ENCODE measurements at places on chromosomes 4 and X. TPM values are rescaled to one million over a fixed set of nuclear protein-coding genes. Genes with fewer than 3 reads are reported as not detected.

DNA sequence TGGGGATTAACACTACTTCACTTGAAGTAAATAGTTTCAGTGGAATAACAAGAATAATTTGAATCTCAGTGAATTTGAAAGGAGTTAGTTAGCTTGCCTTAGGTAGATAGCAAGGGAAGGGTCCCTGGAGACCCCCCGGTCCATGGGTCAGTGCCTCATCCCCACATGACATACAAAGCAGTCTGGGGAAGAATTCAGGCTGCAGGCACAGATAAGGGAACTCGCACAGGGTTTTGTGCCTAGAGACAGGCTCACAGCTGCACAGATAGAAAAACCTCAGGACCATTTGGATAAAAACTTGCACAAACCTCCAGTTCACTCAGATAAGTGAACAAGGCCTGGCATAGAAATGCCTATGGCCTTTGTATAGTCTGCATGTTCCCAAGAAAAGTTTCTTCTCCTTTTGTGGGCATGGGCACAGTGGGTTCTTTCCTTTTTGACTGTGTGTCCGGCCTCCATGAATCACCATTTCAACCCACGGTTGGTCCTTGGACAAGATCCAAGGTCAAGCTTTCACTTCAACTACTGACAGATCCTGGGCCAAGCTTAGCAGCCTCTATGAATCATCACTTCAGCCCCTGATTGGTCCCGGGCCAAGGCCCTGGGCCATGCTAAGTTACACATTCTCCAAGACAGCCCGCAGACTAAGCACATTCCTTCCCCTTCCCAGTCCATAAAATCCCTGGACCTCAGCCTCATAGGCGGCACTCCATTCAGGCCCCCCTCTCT is 108.3 kb upstream of the KLHL4 start:
- H3K4me1 ChIP-seq = peaks cover 11% of the 10 kb centered on the region
- no peak for DNase-seq
- no peaks in the 10 kb centered on the region for H3K36me3 ChIP-seq
- H3K27me3 ChIP-seq = no peaks in the 10 kb centered on the region
- peak overlapping the region; percentile 77 for H3K27ac ChIP-seq
- no peak overlapping the region for H3K4me3 ChIP-seq

CLGN gene
- total RNA-seq = 2.1 TPM

GRCh38 chr4:70801265-70801809 is 38.4 kb downstream of the GRSF1 start:
- peaks cover 22% of the 10 kb centered on the region for H3K36me3 ChIP-seq
- no peaks in the 10 kb centered on the region for H3K4me1 ChIP-seq
- H3K27me3 ChIP-seq = no peaks in the 10 kb centered on the region
- no peak for DNase-seq
- no peak overlapping the region for H3K27ac ChIP-seq
- H3K4me3 ChIP-seq = no peak overlapping the region

DNA sequence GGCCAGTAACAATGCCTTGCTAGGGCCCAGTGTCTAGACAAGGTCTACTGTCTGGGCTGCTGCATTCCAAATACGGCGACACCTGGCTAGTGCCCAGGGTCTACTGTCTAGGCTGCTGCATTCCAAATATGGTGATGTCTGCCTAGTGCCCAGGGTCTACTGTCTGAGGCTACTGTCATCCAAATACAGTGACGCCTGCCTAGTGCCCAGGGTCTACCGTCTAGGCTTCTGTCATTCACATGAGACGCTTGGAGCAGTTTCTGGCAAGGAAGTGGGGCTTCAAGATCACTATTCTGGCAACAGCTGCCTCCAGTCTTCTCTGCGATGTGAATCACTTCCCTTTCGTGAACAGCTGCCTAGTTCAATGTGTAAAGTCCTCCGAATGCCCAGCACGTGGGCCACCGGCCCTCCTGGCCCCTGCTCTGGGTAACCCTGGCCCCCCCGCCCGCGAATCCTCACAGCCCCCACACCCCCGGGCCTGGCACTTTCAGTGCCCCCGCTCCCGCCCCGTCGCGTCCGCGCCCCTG is 12.7 kb downstream of the ACOX3 start:
- H3K27me3 ChIP-seq = no peaks in the 10 kb centered on the region

DNA sequence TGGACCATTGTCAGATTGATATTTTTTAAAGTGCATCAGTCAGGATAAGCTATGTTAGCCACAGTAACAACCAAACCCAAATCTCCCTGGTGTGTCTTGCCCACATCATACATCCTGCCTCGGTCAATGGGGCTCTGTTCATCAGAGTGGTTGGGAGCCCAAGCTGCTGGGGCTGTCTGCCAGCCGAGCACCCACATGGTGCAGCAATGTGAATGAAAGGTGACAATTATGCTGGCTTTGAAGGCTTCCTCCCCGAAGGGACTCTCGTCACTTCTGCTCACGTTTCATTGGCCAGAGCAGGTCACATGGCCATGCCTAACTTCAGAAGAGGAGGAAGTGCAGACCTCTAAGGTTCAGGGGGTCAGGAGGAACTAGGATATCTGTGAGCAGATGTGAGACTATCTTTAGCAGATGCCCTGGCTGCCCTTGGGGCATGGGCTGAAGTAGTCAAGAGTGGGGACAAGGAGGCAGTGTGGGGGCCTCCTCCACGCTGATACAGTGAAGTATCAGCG is 1.3 kb upstream of the JAKMIP1 start:
- H3K4me3 ChIP-seq = no peak overlapping the region
- H3K4me1 ChIP-seq = peaks cover 28% of the 10 kb centered on the region
- DNase-seq = no peak
- peaks cover 51% of the 10 kb centered on the region for H3K27me3 ChIP-seq
- H3K36me3 ChIP-seq = no peaks in the 10 kb centered on the region

DNA sequence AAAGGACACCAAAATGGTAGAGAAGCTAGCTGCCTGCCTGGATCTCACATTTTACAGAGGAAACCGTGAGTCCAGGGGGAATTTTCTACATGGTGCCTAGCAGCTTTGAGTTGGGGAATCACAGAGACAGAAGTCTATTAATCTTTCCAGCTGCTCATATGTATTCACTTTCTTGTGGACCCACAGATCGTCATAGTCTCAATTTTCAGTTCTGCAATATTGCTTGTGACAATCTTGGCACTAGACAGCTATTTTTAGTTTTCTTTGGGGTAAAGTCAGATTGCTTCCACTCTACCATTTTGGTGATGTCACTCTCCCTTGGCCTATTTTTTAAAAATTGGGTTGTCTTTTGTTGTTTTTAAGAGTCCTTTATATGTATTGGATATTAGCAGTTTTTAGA is 233.4 kb upstream of the STK26 start:
- no peaks in the 10 kb centered on the region for H3K27me3 ChIP-seq
- H3K36me3 ChIP-seq = no peaks in the 10 kb centered on the region
- H3K4me3 ChIP-seq = no peak overlapping the region
- DNase-seq = no peak

DNA sequence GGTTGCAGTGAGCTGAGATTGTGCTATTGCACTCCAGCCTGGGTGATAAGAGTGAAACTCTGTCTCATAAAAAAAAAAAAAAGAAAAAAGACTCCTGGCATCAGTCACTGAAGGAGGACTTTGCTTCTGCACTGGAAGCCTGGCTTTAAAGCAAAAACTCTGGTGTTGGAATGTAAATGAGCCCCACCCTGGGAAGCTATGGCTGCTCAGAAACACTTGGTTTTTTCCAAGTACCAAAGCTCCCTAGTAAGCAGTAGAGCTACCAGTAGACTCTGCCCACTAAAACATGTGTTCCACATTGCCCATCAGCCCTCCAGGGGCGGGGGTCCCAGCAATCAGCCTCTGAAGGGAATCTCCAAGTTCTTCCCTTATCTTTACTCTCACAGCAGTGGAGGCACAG is 154.4 kb downstream of the SHROOM3 start:
- peak overlapping the region; percentile 78 for H3K27ac ChIP-seq
- no peak for DNase-seq

- H3K36me3 ChIP-seq = no peaks in the 10 kb centered on the region
- H3K27me3 ChIP-seq = no peaks in the 10 kb centered on the region
- H3K4me3 ChIP-seq = no peak overlapping the region
Observed at GRCh38 chrX:3160756-3161155, 119.5 kb downstream of the ARSF start.

DNA sequence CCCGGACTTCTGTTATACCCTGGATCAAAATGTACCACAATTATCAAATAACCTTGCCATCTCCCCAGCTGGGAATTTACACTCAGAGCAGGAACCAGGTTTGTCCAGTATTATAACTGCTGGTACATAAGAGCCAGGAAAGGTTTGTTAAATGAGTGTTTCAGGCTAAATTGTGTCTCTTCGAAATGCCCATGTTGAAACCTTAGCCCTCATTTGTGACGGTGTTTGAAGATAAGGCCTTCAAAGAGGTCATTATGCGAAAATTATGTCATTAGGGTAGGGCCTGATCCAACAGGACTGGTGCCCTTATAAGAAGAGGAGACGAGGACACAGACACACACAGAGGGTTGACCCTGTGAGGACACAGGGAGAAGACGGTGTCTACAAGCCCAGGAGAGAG is 73.5 kb upstream of the DHRSX start:
- no peak overlapping the region for H3K27ac ChIP-seq
- no peak overlapping the region for H3K4me3 ChIP-seq
- DNase-seq = no peak
- H3K36me3 ChIP-seq = no peaks in the 10 kb centered on the region

DNA sequence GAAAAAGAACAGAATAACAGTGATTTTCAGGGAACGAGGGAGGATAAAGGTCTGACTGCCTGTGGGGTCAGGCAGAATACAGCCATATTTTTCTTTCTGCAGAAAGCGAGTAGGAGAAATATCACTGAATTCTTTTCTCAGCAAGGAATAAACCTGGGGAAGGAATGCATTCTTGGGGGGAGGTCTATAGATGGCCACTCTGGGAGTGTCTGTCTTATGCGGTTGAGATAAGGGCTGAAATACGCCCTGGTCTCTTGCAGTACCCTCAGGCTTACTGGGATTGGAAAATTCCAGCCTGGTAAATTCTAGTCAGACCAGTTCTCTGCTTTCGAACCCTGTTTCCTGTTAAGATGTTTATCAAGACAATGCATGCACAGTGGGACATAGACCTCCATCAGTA is 26.3 kb downstream of the CNGA1 start:
- H3K4me3 ChIP-seq = no peak overlapping the region
- no peak for DNase-seq
- H3K27ac ChIP-seq = no peak overlapping the region
- no peaks in the 10 kb centered on the region for H3K36me3 ChIP-seq
- no peaks in the 10 kb centered on the region for H3K4me1 ChIP-seq
- H3K27me3 ChIP-seq = no peaks in the 10 kb centered on the region

- no peaks in the 10 kb centered on the region for H3K4me1 ChIP-seq
- DNase-seq = no peak
- H3K4me3 ChIP-seq = no peak overlapping the region
- no peaks in the 10 kb centered on the region for H3K27me3 ChIP-seq
Observed at GRCh38 chr4:153161226-153161963, 42.8 kb upstream of the TRIM2 start.

DNA sequence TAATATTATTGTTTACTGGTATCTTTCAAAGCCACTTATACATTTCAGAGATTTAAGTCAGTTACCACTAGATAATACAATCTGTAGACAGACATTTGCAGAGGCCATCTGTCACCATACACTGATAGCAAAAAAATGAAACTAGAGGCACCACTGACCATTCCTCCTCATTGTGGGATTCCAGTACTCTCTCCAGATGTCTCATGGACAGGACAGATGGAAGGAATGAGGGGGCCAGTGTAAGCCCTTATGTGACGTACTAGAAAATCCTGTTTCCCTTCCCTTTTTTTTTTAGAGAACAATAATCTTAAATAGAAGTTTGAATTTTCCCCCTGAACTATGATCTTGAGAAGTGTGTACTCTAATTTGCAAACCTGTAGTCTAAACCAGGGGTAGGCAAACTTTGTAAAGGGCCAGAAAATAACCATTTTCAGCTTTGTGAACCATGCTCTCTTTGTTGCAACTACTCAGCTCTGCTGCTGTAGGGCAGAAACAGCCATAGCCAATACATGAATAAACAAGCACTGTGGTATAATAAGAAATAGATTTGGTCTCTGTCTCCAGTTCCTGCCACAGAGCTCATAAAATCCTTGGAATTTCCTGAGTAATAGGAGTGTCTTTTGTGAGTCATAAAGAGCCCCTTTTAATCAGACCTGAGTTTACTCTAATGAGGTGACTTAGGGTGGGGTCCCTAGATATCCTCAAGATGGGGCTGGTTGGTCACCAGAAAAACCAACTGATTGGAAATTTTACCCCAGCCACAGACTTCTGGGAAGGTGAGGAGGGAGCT is 90.4 kb downstream of the MOSPD2 start:
- H3K4me3 ChIP-seq = no peak overlapping the region
- no peaks in the 10 kb centered on the region for H3K36me3 ChIP-seq

DNA sequence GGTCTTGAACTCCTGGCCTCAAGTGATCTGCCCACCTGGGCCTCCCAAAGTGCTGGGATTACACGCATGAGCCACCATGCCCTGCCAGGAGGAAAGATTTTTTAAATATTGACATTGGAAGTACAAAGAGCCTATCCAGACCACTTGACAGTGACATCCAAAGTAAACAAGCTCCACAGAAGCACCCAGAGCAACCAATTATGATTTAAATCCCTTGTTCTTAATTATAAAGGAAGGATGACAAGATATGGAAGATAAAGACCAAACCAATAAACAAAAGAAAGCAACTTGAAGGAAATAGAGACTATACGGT is 27.7 kb upstream of the RPL34 start:
- no peaks in the 10 kb centered on the region for H3K4me1 ChIP-seq
- H3K27me3 ChIP-seq = no peaks in the 10 kb centered on the region
- H3K27ac ChIP-seq = no peak overlapping the region
- H3K4me3 ChIP-seq = no peak overlapping the region
- H3K36me3 ChIP-seq = no peaks in the 10 kb centered on the region

DNA sequence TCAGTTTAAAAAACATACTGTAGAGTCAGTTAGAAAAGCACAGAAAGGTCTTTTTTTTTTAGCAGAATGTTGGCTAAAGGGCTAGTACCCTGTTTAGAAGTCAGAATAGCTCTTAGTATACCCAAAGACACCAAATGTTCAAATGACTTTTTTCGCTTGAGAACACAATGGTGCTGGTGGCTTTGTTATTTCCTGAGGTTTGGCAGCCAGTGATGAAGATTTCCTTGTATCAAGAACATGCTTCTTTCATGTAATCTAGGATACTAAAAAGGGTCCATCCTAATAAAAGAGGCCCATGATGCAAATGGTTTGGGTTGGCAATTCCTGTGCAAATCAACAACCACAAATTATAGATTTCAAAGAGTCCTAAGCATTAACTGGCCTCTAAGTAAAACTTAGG is 21.1 kb upstream of the CD40LG start:
- no peaks in the 10 kb centered on the region for H3K36me3 ChIP-seq
- no peak overlapping the region for H3K4me3 ChIP-seq
- no peaks in the 10 kb centered on the region for H3K27me3 ChIP-seq
- H3K27ac ChIP-seq = no peak overlapping the region
- H3K4me1 ChIP-seq = no peaks in the 10 kb centered on the region

PLAC1 gene
- not detected for total RNA-seq
